CD4-positive, alpha-beta T cell treated with Interleukin-12 subunit alpha and Interleukin-12 subunit beta, for 1 hour (primary cell): ENCODE measurements at places on chromosomes 11 and 22.

DNA sequence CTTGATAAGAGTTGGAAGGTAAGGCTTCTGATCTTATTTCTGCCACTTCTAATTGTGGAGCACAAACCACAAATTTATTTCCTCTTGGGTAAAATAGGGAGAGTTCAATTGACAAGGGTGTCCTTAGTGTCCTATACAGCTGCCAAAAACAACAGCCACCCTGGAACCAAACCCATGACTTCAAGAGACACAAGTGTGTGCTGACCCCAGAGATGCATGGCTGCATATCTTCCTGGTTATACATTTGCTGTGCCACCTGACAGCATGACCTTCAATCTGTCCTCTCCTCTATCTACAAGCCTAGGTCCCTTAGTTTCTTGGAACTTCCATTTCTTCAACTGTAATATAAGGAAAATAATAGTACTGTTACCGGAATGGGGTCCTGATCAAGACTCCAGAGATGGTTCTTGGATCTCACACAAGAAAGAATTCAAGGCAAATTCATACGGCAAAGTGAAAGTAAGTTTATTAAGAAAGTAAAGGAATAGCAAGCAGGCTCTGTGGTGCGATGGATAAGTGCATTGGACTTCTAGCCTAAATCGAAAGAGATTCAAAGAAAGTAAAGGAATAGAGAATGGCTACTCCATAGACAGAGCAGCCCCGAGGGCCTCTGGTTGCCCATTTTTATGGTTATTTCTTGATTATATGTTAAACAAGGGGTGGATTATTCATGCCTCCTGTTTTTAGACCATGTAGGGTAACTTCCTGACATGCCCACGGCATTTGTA, 15.5 kb upstream of the TMEM123 start:
- DNase-seq, result no peak

DNA sequence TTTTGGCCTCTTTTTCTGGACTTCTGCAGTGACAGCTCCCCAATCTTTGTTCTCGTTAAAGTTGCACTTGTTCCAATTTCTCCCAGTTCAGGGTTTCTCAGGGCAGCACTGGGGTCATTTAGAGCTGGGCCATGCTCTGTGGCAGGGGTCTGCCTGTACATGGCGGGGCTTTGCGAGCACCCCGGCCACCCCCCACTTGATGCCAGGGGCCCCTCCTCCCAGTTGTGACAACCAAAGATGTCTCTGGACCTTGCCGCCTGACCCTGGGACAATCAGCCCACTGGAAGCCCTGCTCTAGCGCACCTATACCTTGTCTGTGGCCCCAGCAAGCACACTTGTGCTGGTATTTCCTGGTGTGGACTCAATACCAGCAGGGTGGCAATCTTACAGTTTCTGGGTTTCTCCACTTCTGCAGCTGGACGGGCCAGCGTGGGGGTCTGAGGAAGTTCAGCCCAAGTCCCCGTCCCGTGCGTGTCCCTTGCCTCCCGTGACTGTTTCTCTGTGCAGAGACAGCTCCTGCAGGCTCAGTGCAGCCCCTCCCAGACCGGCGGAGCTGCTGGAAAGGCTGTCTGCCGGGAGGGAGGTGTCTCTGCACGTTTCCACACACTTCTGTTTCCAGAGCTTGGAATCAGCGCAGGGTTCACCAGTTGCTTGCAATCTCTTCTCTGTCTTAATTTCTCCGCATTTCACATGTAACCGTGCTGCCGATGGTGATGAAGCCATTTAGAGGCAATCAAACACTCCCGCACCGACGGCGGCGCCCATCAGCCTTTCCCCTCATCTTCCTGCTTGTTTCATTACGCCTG, 1328.9 kb downstream of the BRD1 start:
- no peak for DNase-seq

DNA sequence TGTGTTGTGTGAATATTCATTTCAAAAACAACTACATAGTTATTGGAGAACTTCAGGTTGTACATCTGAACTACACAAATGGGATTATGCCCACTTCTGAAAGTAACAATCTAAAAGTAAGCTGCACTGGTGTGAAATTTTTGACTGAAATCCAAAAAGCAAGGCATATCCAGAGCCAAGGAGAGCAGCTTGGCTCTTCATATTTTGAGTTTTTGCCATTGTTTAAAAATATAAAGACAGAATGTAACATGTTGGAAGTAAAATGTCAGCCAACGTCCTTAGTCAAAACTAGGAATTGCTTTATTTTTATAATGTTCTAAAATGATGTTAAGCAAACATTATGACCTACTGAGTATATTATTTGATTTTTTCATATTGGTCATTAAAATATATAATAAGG, 45.8 kb upstream of the NOX4 start:
- no peak for DNase-seq

DNA sequence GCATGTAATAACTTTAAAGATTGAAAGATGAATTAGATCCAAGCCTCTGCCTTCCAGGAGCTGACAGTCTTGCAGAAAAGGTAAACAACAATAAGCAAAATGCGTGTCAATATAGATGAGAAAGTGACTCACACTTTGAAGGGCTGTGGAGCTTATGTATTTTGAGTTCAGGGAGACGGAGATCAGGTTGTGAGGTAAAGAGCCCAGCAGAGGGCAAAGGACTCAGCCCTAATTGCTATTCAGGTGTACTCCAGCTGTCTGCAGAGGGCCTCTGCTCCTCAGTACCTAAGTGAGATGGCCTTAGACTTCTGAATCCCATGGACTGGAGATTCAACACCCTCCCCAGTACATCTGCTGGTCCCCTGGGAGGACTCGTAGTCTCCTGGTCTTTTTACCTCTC, 22.9 kb upstream of the CTR9 start:
- DNase-seq, result no peak

- no peak for DNase-seq
These were observed 43.9 kb downstream of the ELFN2 start for GRCh38 chr22:37383341-37383740.

- peak; percentile 26 for DNase-seq
These were observed 99.7 kb upstream of the SYT13 start for GRCh38 chr11:45385844-45386243.

DNA sequence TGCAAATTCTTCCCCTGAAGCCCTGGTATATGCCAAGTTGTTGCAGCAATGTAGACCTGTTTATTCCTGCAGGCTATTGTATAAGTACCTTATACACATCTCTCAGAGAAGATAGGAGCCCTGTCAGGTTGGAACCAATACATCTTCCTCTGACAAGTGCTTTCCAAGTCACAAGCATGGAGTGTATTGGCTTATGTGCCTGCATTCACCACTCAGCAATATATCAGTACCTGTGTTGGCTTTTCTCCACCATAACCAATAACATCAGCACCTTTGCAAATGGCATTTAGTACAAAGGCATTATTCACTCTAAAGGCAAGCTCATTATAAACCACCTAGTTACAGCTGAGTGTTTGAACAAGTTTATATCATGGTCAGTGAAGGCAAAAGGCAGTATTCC, 611.7 kb upstream of the CNTN5 start:
- DNase-seq, result no peak

DNA sequence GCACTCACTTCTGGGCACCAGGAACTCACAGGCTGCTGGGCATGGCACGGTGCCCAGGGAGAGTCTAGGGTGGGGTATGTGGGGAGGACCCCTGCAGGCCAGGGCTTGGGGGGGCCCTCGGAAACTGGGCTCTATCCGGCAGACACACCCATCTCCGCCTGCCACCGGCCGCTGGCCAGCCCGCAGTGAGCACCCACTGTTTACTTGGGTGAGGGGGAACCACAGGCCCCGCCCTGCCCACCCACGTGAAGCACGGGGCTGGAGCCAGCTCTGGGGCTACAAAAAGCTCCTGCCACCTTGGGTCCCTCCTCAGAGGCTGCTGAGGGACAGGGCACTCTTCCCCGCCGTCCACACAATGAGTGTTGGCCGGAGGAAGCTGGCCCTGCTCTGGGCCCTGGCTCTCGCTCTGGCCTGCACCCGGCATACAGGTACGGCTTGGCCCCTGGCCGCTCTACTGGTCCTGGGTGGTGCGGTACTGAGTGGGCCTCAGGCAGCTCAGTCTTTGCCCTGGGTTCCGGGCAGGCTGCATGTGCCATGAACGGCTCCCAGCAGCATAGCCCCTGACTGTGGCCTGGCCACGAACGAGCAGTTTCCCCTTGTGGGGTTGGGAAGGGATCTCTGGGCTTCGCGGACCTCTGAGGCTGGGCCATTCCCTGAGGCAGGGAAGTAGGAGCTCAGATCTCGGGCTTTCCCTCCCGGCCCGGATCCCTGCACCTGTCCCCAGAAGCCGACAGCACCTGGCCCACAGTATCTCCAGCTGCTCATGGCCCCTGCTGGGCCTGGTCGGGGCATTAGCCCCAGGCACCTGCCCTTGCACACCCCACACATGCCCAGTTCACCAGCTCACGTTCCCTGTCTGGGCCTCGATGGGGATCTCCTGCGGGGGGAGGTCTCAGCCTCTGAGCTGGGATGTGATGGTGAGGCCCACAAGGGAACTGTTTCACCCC, at the start of gene MUC5AC:
Gene MUC5AC (plus strand): TSS at position 309 of the 947 bp plus-strand sequence. CDS start 47 bp downstream, at position 356.
- DNase-seq, result no peak

GRCh38 chr11:14541192-14541947, 21.2 kb upstream of the PSMA1 start:
- DNase-seq, result no peak

- DNase-seq, result no peak
These were observed 226.6 kb upstream of the TENM4 start for GRCh38 chr11:79667380-79667779.

GRCh38 chr11:88164806-88165585, 10.2 kb downstream of the RAB38 start:
- DNase-seq, result no peak

DNA sequence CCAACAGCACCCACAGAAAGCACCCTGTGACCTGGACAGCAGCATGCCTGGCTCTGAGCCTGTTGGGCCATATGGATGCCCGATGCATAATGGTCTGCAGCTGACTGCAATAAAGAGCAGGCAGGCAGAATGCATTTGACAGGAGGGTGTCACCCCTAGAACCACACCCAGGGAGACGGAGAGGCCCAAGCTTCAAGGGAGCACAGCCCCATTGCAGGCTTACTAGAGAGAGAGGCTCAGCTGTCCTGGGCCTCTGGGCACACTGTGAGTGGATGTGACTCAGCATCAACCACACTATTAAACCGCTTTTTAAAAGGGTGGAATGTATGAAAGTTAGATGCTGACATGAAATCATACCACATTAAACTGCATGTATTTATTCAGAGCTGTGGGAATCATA, 365.3 kb downstream of the CTTN start:
- no peak for DNase-seq

GRCh38 chr11:125941619-125942611, 3.9 kb upstream of the VSIG10L2 start:
- peak; percentile 27 for DNase-seq

- no peak for DNase-seq
These were observed 35.9 kb upstream of the ZBED5 start for GRCh38 chr11:10893714-10894151.

GRCh38 chr11:134669796-134670195, 257.8 kb upstream of the B3GAT1 start:
- DNase-seq, result no peak

DNA sequence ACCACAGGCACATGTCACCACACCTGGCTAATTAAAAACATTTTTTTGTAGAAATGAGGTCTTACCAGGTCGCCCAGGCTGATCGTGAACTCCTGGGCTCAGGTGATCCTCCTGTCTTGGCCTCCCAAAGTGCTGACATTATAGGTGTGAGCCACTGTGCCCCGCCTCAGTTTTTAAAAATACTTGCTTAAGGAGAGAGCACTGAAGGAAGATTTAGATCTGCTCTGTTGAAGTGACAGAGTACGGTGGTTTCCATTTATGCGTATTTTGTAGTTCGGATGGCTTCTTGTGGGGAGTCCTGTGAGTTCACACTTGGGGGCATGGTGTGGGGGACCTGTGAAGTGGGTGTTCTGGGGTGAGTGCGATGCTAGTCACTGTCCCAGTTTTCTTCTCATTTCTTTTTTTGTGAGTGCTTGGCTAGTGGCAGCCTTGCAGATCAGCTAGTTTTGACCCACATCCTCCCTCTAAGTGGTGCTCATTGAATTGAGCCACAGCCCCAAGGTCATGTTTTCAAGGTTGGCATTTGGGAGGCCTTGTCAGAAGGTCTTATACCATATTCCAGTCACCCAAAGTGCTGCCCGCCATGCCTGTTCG, 31.5 kb downstream of the PTPRJ start:
- peak; percentile 82 for DNase-seq

- DNase-seq, result no peak
These were observed 80.3 kb downstream of the ME3 start for GRCh38 chr11:86592047-86592591.

DNA sequence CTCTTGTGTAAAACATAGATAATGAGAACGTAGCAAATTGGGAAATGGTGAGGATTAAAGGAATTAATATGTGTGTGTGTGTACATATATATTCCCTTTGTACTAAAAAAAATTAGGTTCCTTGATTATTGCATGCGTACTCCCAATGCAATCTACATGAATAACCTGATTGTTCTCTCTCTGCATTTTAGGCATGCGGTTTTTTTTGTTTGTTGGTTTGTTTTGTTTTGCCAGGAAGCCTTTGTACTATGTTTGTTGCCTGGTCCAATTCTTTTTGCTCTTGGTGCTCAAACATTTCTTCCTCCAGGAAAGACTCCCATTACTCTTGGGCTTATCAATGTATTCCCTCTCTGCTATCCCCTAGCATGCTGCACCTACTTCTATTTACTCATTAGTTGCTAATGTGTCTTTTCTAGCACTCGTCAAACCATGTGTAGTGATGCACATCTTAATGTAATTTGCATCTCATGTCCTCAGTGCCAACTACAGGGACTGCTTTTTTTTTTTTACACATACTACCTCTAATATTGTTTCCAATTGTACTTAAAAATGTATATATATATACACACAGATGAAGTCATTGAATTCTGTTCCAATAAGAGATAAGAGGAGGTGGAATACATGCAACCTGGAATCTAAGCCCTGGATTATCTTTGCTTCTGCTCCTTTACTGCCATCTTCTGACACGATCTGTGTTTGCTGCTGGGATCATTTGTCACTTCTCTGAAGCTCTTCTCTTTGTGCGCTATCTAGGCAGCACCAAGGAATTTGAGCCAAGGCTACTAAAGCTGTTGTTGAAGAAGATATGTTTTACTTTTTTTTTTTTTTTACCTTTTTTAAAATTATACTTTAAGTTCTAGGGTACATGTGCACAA, 197.2 kb upstream of the ANO3 start:
- no peak for DNase-seq
